Natural killer cell treated with Interleukin-12 subunit alpha and Interleukin-12 subunit beta and Interleukin-15 and Interleukin-18, amount 100 ng/mL, for 72 hours (primary cell): ENCODE measurements at places on chromosomes 5 and 9.

- H3K4me1 ChIP-seq: no peaks in the 10 kb centered on the region
- no peak for DNase-seq
- H3K36me3 ChIP-seq: no peaks in the 10 kb centered on the region
Observed at GRCh38 chr5:174518512-174518911, 205.9 kb upstream of the MSX2 start.

DNA sequence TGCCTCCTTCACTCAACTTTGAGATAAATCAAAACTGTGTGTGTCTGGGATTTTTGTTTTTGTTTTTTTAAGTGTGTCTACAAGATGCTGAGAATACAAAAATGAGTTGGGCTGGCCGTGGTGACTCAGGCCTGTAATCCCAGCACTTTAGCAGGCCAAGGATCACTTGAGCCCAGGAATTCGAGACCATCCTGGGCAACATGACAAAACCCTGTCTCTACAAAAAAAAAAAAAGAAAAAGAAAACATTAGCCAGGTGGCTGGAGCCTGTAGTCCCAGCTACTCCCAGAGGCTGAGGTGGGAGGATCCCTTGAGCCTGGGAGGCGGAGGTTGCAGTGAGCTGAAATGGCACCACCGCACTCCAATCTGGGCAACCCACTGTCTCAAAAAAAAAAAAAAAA, 21.0 kb downstream of the HNRNPK start:
- no peak overlapping the region for H3K4me3 ChIP-seq
- peaks cover 17% of the 10 kb centered on the region for H3K4me1 ChIP-seq
- no peak overlapping the region for H3K27ac ChIP-seq
- DNase-seq: no peak
- no peaks in the 10 kb centered on the region for H3K27me3 ChIP-seq

- no peak overlapping the region for H3K4me3 ChIP-seq
- no peak for DNase-seq
- peaks cover 19% of the 10 kb centered on the region for H3K4me1 ChIP-seq
- H3K27ac ChIP-seq: no peak overlapping the region
Observed at GRCh38 chr5:14765587-14765986, 101.1 kb downstream of the OTULIN start.

- H3K4me1 ChIP-seq: no peaks in the 10 kb centered on the region
- no peak overlapping the region for H3K27ac ChIP-seq
- H3K27me3 ChIP-seq: no peaks in the 10 kb centered on the region
- H3K4me3 ChIP-seq: no peak overlapping the region
- DNase-seq: no peak
Observed at GRCh38 chr5:31452314-31452713, 79.6 kb downstream of the DROSHA start.

GRCh38 chr9:104482921-104483570, 21.0 kb upstream of the OR13F1 start:
- no peaks in the 10 kb centered on the region for H3K27me3 ChIP-seq
- DNase-seq: no peak
- no peak overlapping the region for H3K27ac ChIP-seq
- H3K4me3 ChIP-seq: no peak overlapping the region
- no peaks in the 10 kb centered on the region for H3K36me3 ChIP-seq
